ENCODE measurements at places on chromosomes 3 and 15.

DNA sequence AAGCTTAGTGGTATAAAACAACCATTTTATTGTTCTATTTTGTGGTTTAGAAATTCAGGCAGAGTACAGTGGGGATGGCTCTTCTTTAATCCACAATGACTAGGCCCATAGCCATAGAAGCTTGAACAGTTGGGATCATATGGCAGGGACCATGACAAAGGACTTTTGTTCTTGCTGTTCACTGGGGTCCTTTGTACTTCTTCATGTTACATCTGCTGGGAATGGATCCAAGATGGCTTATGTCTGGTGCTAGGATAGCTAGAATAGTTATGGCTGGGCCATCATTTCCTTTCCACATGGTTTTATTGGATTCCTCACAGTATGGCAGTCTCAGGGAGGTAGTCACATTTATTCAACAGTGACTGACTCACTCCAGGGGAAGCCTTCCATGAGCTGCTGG, 427.9 kb upstream of the AGTR1 start:
- no peak for DNase-seq

GRCh38 chr3:148601766-148602685, 95.7 kb upstream of the AGTR1 start:
- no peak for DNase-seq

DNA sequence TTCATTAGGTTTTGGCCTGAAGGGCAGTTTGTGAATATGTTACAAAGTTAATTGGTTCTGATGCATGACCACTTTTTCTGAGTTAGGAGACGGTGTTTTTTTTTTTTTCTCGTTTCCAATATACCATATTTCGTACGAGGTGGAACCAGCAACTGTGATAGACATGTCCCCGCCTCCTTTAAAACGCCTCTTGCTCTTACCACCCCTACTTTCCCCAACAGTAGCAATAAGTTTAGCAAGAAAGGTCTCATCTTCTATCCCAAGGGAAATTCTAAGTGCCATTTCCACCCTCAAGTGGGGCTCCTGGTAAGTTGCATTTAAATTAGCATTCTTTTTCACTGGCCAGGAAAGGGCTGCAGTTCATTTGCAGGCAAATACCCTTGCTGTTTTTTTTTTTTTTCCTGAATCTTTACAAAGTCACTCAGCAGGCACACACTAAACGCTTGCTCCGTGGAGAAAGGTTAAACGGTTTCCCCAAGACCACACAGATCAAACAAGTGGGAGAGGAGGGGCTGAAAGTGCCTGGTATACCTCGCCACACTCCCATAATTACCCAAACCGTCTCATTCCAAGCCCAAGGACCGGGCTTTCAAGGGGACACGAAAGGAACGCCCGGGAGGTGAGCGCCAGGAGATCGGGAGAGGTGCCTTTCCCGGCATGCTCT, 39.5 kb upstream of the MGA start:
- DNase-seq = peak; percentile 18

GRCh38 chr3:120098710-120099109, 4.5 kb upstream of the GSK3B start:
- peak; percentile 18 for DNase-seq

DNA sequence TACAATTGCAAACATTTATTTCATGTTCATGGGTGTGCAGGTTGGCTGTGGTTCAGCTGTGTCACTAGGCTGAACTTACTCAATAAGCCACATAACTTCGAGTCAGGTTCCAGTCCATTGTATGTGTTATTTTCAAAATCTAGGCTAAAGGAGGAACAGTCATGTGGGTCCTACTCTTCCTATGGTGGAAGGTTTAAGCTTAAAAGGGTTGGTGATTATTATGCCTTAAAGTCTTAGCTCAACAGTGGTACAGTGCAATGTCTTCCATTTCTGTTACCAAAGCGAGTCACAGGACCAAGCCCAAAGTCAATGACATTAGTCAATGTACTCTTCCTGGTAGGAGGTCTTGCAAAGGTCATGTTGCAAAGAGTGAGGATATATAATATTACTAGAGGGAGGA, 78.2 kb downstream of the ATG7 start:
- no peak for DNase-seq

- DNase-seq = no peak
These were observed 12.8 kb upstream of the MEX3B start for GRCh38 chr15:82058517-82059204.

DNA sequence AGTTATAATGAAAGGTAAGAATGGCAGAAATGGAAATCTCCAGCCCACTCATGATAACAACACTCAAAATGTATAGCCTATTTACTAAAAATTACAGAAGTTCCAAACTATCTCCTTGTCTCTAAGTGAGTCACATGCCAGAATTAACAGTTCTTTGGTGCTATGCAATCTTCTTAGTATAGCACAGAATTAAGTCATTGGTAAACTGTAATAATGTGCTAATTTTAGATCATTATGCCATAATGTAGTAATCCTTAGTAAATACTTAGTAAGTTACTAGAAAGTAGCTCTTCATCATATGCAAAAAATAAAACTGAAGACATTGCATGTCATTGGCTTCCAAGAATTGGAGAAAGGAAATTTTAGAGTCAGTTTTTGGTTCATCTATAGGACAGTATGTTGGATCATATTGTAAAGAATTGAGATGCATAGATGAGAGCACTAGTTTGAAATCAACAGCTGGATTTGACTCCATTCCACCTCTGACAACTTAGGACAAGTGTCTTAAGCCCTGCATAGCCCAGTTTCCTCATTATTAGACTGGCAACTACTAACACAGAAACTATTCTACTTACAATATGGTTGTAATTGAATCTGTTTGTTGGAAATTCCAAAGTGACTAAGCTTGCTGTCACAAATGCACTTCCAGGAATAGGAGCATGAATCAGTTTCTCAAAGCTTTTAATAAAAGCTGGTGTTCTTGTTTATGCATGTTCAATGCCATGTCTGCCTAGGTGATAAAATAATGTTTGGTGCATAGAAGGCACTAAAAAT, 40.1 kb upstream of the CD47 start:
- DNase-seq = no peak

DNA sequence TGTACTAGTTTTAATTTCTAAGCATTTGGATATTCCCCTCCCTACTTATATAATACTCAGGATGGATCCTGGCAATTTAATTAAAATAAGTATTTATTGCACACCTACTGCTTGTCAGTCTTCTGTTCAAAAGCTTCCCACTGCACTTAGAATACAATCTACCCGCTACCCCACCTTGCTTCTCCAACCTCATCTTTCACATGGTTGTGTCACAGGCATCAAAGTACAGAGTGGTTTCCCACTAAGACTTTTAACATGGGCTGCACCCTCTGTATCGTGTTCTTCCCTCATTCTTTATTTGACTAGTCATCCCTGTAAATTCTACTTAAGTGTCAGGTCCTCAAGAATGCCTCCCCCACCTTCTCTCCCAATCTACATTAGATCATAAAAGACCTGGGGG, 35.0 kb downstream of the RIOX2 start:
- no peak for DNase-seq

DNA sequence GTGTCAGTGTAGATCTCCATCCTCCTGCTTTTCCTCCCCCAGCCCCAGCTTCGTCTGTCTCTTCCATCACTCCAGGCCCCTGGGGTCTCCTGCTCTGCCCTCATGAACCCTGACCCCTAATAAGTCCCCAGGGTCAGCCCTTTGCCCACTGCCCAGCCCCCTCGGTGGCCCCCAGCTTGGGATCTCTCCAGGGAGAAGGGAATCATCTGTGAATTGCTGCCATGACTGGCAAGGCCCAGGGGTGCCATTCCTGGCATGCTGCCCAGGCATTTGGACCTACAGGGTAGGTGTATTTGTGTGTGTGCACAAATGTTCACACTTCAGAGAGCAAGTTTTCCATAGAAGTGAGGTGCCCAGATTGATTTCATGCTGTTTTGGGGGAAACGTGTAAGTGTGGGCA, 5.9 kb upstream of the TBC1D21 start:
- no peak for DNase-seq

GRCh38 chr15:98592136-98592535, 56.2 kb upstream of the IGF1R start:
- DNase-seq = no peak

GRCh38 chr3:23928524-23928923, 11.6 kb downstream of the RPL15 start:
- DNase-seq = no peak

DNA sequence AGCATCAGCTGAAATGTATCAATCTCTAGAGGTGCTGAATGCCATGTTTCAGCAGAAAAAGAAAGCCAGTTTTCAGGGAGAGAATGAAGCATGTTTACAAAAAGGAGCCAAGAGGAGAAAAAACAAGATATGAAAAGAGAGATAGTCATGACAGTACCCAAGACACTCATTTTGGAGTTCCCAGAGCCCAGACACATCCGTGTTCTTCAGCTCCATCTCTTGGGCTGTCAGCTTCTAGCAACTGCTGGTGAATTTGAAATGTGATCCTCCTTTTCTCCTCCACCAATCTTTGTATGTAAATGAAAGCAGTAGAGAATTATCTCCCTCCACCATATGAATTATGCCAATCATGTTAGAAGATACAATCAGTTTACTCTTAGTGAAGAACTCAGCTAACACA, 93.0 kb upstream of the SLC25A36 start:
- no peak for DNase-seq

DNA sequence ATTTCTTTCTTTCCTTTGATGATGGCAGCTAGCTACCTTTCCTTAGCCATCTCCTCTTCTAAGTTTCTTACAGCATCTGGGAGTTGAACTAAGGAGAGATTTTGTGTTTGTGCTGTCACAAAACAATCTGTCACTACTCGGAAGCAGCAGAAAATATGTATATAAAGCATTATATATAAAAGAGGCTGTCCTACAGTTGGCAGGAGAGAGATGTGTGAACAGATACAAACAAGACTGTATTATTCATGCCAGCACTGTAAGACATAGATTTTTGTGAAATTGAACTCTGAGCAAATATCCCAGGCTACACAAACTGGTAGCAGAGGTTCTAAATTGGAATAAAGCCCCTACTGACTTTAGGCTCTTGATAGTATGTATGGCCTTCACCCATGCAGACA, 577.5 kb upstream of the NECTIN3 start:
- peak; percentile 8 for DNase-seq

GRCh38 chr15:40289140-40289775, 6.4 kb upstream of the ANKRD63 start:
- no peak for DNase-seq

DNA sequence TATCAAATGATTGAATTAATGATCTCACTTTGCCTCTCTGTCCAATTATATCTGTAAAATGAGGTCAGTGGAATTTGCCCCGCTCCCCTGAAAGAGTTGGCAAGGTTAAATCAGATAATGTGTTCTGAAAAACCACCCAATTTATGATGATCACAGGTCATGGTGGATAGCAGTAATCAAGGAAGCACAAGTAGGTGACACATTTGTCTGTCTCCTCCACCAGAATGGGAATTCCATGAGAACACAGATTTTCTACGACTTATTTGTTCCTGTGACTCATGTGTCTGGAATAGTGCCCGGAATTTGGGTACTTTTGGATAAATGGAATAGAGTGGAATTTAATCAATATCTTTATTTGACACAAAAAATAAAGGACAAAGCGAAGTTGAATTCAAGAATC, 220.9 kb upstream of the SUCLG2 start:
- no peak for DNase-seq

DNA sequence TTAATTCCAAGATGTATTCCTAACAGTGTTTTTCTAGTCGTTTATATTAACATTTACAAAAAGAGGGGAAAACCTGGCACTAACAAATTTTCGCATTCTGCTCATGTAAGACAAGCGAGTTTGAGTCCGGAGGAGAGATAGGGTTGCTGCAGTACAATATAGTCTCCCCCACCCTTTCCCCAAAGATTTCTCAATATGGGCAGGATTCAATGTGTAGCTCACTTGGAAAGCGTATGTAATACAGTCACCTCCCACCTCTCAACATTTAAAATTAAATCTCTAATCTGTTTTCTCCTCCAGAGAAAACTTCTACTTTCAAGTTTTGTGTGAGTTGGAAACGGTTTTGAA, 57.9 kb downstream of the CMSS1 start:
- DNase-seq = peak; percentile 81

DNA sequence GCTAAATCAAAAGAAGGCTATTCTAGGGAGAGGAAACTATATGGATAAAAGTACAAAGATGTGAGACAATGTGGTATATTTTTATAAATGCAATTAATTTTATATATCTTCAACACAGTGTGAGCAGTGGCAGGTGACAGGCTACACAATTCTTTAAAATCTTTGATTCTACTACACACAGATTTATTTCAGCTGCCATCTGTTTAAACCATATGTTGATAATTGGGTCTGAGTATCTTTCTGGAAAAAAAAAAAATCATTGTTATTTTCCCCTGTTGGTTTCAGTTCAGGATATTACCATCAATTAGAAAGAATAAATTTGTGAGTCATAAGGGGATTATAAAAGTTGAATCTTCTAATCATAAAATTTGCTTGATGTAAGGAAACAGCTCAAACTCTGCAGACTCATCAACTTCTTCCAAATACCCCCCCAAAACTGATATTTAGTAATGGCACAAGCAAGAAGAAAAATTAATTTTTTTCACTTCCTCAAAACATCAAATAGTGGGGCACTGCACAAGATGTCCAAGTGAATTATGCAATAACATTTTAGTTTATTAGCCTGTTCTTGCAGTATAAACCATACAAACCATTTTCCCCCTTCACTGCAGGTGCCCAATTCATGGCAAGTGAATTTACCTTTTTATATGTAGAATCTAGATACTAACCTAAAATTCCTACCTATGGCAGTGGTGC, 12.0 kb downstream of the PIERCE2 start:
- DNase-seq = no peak

- no peak for DNase-seq
These were observed 52.3 kb upstream of the KPNA4 start for GRCh38 chr3:160617636-160618035.

Data from umbilical cord (tissue), 2 donors.